Activated CD8-positive, alpha-beta memory T cell treated with anti-CD3 and anti-CD28 coated beads, Interleukin-2, amount 10 ng/mL, durations not matched to agents 7 days and 5 days (primary cell): ENCODE measurements at places on chromosomes 2 and 18.

DNA sequence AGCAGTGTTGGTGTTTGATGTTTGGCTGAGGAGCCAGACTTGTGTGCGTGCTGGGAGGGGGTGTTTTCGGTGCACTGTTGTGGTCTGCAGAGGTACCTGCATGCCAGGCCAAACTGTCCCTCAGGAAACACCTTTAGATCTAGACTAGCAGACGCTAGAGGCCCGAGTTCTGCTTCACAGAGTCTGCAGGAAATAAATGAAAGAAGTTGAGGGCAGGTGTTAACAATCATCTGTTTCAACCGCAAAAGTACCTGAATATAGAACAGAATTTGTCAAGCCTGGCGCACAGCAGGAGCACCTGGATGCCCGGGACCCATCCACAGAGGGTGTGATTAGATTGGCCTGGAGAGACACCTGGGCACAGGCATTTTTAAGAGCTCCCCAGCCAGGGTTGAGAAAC, 40.5 kb upstream of the REL start:
- H3K4me1 ChIP-seq: peaks cover 7% of the 10 kb centered on the region
- H3K4me3 ChIP-seq: no peak overlapping the region
- no peak overlapping the region for H3K27ac ChIP-seq
- DNase-seq: no peak

DNA sequence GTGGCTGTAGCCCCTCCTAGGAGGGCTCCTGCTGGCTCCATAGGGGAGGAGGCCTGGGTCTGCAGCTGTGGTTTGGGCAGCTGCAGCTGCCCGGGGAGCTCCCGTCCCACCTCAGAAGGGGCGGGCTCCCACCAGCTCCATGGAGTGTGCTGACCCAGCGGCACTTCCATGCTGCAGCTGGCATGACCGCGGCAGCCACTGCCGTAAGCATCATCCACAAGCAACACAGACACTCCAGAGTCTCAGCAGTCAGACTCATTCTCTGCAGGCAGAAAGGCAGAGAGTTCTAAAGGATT, 660.1 kb upstream of the RAB6C start:
- no peaks in the 10 kb centered on the region for H3K27me3 ChIP-seq
- H3K27ac ChIP-seq: no peak overlapping the region
- no peak for DNase-seq
- H3K36me3 ChIP-seq: no peaks in the 10 kb centered on the region

GRCh38 chr2:217903142-217903858, 99.5 kb downstream of the TNS1 start:
- H3K27ac ChIP-seq: peak overlapping the region; percentile 64
- DNase-seq: no peak
- H3K4me3 ChIP-seq: no peak overlapping the region
- peaks cover 23% of the 10 kb centered on the region for H3K4me1 ChIP-seq
- H3K36me3 ChIP-seq: no peaks in the 10 kb centered on the region

DNA sequence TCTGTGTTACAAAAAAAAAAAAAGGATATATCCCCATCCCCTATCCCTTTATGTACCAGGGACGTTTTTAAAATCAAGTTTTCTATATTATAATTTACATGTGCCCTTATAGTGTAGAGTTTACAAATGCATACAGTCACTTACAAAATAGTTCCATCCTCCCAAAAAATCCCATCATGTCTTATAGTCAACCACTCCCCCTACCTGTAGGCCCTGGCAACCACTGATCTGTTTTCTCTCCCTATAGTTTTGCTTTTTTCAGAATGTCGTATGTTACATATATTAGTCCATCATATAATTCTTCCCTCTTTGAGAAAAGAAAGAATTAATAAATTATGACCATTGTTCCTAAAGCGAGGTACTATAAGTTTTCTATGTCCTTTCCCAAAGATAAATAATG, 17.8 kb downstream of the CFAP210 start:
- H3K36me3 ChIP-seq: peaks cover 7% of the 10 kb centered on the region
- DNase-seq: no peak
- H3K27ac ChIP-seq: no peak overlapping the region
- no peak overlapping the region for H3K4me3 ChIP-seq
